Choroid plexus epithelial cell (primary cell): ENCODE measurements at places on chromosomes 2 and 18.

GRCh38 chr2:166067229-166067628, 60.6 kb downstream of the SCN1A start:
- no peak for DNase-seq

GRCh38 chr2:11168488-11168887, 13.2 kb downstream of the SLC66A3 start:
- no peak for DNase-seq

DNA sequence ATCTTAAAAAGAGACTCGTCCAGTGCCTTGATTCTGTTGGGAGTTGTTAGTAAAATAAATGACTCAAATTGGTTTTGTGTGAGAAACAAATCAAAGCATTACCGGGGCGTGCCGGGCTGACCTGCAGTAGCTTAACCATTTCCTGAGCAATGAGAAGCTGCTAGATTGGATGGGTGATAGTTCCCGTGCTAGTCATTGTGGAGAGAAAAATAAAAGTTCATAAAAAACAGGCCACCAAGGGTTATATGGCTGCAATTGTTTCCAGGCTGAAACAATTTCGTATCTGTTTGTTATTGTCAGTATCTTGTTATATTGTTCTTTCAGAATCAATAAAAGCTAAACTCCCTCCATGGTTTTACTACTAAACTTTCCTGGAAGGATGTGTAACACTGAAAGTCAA, 314.4 kb downstream of the MTX2 start:
- DNase-seq, result peak; percentile 48

DNA sequence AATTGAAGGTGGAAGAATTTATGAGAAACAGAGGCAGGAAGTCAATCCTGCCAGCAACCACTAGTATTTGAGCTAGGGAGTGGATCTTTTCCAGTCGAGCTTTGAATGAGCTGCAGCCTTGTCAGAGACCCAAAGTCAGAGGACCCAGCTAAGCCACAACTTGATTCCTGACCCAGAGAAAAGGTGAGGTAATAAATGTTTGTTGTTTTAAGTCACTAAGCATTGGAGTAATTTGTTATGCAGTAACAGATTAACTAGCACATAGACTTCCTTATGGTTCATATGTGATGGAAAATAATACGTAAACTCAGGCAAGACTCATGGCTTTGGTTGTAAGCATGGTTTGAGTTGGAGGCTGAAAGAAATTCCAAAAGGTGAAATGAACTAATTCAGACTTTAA, 21.6 kb downstream of the EFEMP1 start:
- DNase-seq, result peak; percentile 44

- DNase-seq, result no peak
Measured at GRCh38 chr2:109675666-109676345, 61.6 kb downstream of the SOWAHC start.
